ENCODE measurements at places on chromosomes 11 and 22. TPM values are rescaled to one million over a fixed set of nuclear protein-coding genes. Genes with fewer than 3 reads are reported as not detected.

FDX1 gene
- total RNA-seq, result 8.1 TPM

CRKL gene
- total RNA-seq, result 40.1 TPM

OR4A16 gene
- not detected for total RNA-seq

LDLRAD3 gene
- 2.5 TPM for total RNA-seq

SIPA1 gene
- total RNA-seq, result 25.2 TPM

CRYBB2 gene
- not detected for total RNA-seq

OMP gene
- total RNA-seq, result 0.29 TPM

C11orf24 gene
- 43.0 TPM for total RNA-seq

CSTF3 gene
- 27.5 TPM for total RNA-seq

CSNK2A3 gene
- total RNA-seq, result 2.6 TPM

OVOL1 gene
- total RNA-seq, result not detected

FAR1 gene
- 67.8 TPM for total RNA-seq

RBMXL2 gene
- total RNA-seq, result not detected

PHF21B gene
- total RNA-seq, result not detected

CCDC88B gene
- total RNA-seq, result 1.0 TPM

ANO5 gene
- total RNA-seq, result not detected

MCAT gene
- total RNA-seq, result 16.0 TPM

SNX32 gene
- 1.2 TPM for total RNA-seq

TESMIN gene
- 0.87 TPM for total RNA-seq

YDJC gene
- 14.2 TPM for total RNA-seq

OR51B5 gene
- total RNA-seq, result 0.29 TPM

DKK3 gene
- total RNA-seq, result 448 TPM

GRM5 gene
- total RNA-seq, result not detected

RASD2 gene
- total RNA-seq, result under 0.01 TPM

SPDYC gene
- total RNA-seq, result not detected

TPBGL gene
- not detected for total RNA-seq

KCNK4 gene
- total RNA-seq, result 0.17 TPM
